ENCODE measurements at places on chromosomes 5 and 9.

DNA sequence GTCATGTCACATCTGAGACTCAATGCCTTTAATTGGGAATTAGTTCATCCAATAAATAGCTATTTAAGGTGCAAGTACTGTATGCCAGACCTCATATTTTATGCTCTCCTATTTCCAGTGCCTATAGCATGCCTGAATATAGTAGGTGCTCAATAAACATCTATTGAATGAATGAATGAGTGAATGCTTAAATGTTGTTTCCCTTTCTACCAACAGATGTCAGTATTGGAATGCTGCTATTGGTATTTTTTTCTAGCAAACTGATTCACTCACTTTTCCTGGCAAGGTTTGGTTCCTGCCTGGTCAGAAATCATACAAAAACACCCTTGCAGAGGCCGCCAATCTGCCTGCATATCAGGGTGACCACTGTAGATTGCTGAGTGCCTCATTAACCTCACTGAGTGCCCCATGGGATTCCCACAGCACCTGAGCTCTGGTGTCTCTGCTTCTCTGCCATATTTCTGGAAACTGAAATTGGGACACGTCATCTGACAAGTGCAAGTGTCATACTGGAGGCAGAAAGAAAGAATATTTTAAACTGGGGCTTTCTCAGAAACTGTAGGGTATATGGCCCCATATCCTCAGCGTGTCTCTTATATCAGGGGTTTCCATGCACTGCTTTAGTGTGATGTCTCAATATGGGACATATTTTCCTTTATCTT is 359.7 kb downstream of the TRIM32 start:
- no peak for DNase-seq

DNA sequence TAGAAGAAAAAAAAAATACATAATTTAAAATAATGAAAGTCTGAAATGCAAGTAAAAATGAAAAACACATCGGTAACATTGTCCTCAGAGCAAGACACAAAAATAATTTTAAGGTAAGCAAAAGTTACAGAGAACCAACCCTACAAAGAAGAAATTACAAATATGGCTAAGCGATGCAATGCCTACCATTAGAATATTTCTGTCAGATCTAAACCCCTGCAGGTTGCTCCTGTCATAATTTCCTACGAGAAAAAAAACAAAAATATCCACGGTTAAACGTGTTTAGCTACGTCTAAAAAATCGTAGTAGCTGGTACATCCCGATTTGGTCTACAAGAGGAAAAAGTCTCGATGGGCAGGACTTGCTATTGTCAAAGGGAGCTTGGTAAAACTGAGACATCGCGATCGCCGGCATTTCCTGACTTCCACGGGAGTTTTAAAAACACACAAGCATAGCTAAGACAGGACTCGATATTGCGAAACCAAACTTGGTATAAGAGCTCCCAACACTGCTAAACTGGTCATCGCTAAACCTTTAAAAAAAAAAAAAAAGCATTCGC is 1.1 kb upstream of the ANXA2R start:
- no peak for DNase-seq

- DNase-seq: no peak
Measured at GRCh38 chr5:69042500-69042899, 51.3 kb upstream of the SLC30A5 start.

GRCh38 chr5:111135363-111135762 is 43.2 kb downstream of the WDR36 start:
- DNase-seq: no peak

DNA sequence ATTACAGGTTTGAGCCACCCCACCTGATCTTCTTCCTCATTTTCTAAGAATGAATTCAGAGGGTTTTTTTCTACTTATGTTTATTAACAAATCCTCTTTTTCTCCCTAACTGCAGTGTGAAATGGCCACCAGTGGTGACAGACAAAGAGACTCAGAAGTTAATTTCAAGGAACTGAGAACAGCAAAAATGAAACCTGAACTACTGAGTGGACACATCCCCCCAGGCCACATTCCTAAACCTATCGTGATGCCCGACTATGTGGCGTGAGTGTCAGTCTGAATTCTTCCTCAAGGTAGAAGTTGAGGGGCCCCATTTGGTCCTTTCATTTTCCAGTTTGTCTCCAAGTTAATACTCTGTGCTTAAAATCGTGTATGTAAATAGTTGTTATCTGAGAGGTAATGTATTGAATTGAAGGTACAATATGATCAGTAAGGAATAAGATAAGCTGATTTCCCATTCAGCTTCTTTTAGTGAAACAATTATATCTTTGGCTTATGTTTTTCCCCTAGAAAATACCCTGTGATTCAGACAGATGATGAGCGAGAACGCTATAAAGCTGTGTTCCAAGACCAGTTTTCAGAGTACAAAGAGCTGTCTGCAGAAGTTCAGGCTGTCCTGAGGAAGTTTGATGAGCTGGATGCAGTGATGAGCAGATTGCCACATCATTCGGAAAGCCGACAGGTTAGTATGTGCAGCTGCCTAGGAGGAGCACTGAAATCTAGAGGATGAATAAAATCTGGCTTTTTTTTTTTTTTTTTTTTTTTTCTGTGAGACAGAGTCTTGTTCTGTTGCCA is 17.7 kb downstream of the MARVELD2 start:
- DNase-seq: no peak

DNA sequence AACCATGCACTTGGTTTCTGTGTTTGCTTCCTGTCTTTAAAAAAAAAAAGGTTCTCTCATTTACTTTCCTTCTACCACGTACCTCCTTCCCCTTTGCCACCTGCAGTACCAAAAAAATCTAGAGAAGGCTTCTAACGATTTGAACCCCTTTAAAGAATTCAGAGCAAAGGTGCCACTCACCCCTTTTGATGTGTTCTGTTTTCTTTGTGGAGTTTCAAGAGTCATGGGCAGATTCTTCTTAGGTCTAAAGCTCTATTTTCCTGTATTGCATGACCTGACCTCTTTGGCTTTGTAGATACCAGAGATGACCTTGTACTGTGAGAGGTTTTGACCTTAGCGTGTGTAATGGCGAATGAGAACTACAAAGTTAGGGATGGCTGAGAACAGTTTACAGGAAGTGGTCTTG is 29.0 kb downstream of the TXNDC8 start:
- DNase-seq: no peak

DNA sequence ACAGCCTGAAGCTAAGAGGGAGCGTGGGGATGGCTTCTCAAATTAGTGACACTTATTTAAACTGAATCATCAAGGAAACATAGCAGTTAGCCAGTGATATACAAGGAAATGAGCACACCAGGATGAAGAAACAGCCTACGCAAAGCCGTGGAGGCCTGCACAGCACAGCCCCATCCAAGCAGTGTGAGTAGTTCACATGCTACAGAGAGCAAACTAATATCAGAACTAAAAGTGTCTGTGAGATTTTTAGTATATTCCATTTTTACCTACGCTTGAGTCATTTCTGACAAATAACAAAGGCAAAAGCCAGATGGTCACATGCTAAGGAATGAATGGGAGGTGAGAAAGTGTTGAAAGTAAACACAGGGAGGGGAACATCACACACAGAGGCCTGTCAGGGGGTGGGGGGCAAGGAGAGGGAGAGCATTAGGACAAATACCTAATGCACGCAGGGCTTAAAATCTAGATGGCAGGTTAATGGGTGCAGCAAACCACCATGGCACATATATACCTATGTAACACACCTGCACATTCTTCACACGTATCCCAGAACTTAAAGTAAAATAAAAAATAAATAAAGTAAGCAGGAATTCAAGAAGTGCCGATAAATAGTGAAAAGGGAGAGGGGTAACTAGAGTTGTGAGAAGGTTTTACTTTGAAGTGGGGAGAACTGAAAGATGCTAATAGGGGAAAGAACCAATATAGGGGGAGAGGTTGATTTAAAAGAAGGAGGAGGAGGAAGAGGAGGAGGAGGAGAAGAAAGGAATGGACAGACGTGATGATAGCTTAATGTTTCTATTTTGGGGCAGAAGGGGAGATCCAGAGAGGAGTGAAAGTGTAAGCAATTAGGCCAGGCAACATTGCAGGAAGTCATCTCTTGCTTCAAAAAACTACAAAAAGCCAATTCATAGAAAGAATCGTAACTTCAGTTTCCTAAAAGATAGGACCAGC is 100.9 kb upstream of the PTGER4 start:
- DNase-seq: peak; percentile 69

DNA sequence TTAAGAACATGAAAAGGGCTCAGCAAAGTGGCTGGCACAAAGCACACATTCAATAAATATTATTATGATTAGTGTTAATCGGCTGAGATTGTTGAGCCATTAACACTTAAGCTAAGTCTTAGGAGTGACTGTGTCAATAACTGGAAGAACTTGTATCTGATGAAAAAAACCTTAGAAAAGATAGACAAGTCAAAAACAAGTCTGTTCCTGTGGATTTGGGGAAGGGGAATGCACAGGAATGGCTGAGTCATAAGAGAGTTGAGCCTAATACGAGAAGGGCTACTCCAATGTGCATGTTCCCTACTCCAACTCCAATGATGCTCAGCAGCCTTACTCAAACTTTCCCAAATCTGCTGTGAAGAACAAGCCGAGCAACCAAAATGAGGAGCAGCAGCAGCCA is 53.9 kb downstream of the MED27 start:
- no peak for DNase-seq

- no peak for DNase-seq
Measured at GRCh38 chr5:149883550-149883949, 61.0 kb downstream of the PDE6A start.

- no peak for DNase-seq
Measured at GRCh38 chr5:17396247-17396646, 101.8 kb upstream of the TAF11L2 start.

GRCh38 chr5:154047324-154047723 is 8.6 kb downstream of the MFAP3 start:
- no peak for DNase-seq

DNA sequence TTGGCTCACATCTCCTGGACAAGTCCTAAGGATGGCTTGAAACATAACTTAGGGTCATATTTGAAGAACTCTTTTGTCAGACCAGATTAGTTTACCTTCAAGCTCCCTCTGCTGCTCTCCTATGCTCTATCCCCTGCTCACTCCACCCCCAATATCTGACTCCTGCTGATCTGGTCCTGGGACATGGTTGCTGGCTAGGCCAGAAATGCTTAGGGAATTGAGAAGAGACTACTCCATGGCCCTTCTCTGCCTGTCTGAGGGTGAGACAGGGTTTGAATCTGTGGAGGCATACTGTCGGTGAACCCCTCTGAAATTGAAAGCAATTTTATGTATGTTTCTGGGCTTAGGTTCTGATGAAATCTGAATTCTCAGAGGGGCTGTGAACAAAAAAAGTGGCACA is 3.3 kb downstream of the OTULIN start:
- no peak for DNase-seq

DNA sequence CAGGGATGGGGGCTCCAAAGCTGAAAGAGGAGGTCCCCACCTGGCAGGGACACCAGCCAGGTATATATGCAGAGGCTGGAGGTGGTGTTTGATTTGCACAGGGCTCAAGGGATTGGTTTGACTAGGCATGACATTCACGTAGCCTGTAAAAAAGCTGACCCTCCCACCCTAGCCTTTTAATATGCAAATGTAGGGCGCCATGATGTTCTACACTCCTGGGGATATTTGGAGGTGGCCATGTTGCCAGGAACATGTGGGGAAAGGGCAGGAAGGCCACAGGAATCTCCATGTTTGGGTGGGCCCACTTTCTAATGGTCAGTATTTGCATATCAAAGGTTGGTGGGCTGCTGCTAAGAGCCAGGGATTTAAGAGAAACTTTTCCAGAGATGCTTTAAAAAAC is 12.0 kb upstream of the THG1L start:
- no peak for DNase-seq

- DNase-seq: no peak
Measured at GRCh38 chr9:83675466-83675865, 32.3 kb downstream of the UBQLN1 start.

DNA sequence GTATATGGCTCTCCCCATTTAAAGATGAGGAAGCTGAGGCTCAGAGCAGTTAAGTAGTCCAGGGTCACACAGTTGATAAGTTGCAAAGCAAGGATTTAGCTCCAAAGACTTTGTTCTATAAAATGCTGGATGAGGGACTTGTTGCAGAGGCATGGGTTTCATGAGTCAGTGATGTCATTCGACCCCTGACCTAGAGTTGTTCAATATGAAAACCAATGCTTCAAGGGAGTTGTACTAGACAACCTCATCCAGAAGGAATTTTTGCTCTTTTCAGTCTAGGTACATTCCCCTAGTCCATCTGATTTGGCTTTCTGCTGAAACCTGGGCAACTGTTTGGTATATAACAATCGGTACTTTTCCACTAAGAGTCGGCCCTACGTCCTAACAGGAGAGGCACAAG is 550.4 kb downstream of the EBF1 start:
- no peak for DNase-seq

- no peak for DNase-seq
Measured at GRCh38 chr9:125161284-125161918, 18.1 kb upstream of the SCAI start.

DNA sequence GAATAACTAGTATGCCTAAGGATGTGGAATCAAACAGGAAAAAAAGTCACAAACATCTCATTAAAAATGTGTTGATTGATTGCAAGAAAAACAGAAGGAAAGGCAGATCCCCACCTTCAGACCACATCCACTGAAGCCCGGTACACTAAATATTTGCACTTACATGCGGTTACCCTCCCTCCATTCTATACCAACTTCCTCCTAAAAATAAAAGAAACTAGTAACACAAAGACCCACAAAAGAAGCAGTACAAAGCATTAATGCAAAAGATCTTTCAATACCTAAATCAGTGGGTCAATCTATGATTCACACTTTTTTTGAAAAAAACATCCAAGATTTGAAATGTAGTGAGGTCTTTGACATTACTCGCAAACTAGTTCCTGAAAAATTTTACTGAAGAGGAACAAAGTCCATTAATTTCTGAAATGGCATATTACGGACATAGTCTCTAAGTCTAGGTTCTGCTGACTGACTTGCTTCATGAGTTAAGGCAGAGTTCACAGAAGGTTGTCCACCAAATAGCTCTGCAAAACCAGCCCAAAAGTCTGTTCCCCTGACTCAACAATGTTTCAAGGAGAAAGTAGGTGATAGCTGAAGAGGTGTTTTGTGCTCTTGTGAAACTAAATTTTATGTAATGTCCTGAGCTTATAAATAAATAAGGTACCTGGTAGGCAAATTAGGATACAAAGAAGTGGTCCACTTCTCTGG is 100.7 kb downstream of the PAM start:
- no peak for DNase-seq

DNA sequence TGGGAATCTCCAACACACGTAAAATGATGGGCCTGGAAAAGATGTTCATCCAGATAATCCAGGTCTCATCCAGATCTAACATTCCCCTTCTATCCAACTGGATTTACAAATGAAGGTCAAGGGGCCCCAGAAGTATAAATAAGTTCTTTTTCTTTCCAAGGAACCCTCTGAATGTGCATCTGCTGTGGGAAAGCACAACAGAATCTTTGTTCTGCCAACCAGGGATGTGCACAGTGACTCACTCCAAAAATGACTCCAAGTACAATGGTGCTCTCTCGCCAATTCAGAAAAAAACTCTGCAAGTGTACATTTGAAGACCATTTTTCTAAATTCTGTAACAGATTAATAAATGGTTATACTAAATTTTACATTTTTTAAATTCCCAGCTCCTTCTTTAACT is 12.4 kb downstream of the RAPGEF6 start:
- DNase-seq: no peak

DNA sequence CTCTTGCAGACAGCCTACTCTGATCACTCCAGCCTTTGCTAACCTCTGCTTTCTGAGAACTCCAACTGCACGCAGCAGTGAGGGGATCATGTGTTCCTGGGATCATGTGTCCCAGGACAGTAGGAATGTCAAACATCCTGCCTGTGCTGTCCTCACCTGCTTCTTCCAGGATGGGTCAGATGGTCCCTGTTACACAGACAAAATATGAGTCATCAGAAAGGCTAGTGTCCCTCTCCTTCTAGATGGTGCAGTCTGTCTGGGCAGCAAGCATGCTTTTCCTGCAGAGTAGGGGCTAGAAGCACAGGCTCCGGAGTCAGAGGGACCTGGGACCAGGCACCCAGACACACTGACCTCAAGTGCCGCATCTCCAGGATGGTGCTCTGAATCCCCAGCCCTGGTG is 20.1 kb upstream of the SLC25A48 start:
- no peak for DNase-seq

Measured in stimulated activated CD4-positive, alpha-beta T cell treated with anti-CD3 and anti-CD28 coated beads, Interleukin-2, amount 100 ng/mL, for 24 hours (primary cell).